ENCODE measurements at places on chromosomes 7 and 10. TPM values are rescaled to one million over a fixed set of nuclear protein-coding genes. Genes with fewer than 3 reads are reported as not detected.

BLOC1S2 gene
- 110 TPM for total RNA-seq

MOGAT3 gene
- not detected for total RNA-seq

ABCA13 gene
- 0.06 TPM for total RNA-seq

HGF gene
- total RNA-seq = not detected

SRGN gene
- 101 TPM for total RNA-seq

ZNF804B gene
- not detected for total RNA-seq

TRIL gene
- not detected for total RNA-seq

KLF14 gene
- not detected for total RNA-seq

MCM10 gene
- 21.3 TPM for total RNA-seq

CDNF gene
- 1.3 TPM for total RNA-seq

SHTN1 gene
- 26.1 TPM for total RNA-seq

TES gene
- 68.7 TPM for total RNA-seq

NAT16 gene
- total RNA-seq = 0.06 TPM

ST8SIA6 gene
- 0.13 TPM for total RNA-seq

SFTPD gene
- total RNA-seq = 0.26 TPM

CCDC172 gene
- not detected for total RNA-seq

GPR15LG gene
- not detected for total RNA-seq

STRIP2 gene
- 9.8 TPM for total RNA-seq

LIPN gene
- not detected for total RNA-seq

SAP25 gene
- total RNA-seq = 0.39 TPM

OR2A5 gene
- total RNA-seq = not detected

CPN1 gene
- total RNA-seq = 0.20 TPM

FKBP6 gene
- not detected for total RNA-seq

OPN1SW gene
- not detected for total RNA-seq

VAX1 gene
- 1.5 TPM for total RNA-seq

CC2D2B gene
- total RNA-seq = not detected

FAM131B gene
- total RNA-seq = 0.65 TPM

PIP gene
- total RNA-seq = not detected

TSPAN12 gene
- 0.61 TPM for total RNA-seq

DENND2A gene
- total RNA-seq = 0.78 TPM

CLDN4 gene
- 5.8 TPM for total RNA-seq

GIMAP5 gene
- total RNA-seq = not detected

MYOF gene
- 183 TPM for total RNA-seq

ADAMTS14 gene
- total RNA-seq = 0.09 TPM

NME8 gene
- not detected for total RNA-seq

AKR1D1 gene
- 0.18 TPM for total RNA-seq

ELFN1 gene
- total RNA-seq = 0.38 TPM

EDRF1 gene
- 17.0 TPM for total RNA-seq

EPHB6 gene
- total RNA-seq = 0.89 TPM

NRCAM gene
- 105 TPM for total RNA-seq

SORCS1 gene
- not detected for total RNA-seq

HTR7 gene
- not detected for total RNA-seq

SRI gene
- 126 TPM for total RNA-seq

DPCD gene
- total RNA-seq = 41.4 TPM

KAZALD1 gene
- total RNA-seq = 3.0 TPM

ITGB1 gene
- 960 TPM for total RNA-seq

POLR2J2 gene
- 0.28 TPM for total RNA-seq

DCLRE1C gene
- total RNA-seq = 6.6 TPM
